ENCODE measurements at places on chromosomes 11 and 22.

- no peak overlapping the region for H3K4me3 ChIP-seq
- no peaks in the 10 kb centered on the region for H3K27me3 ChIP-seq
- DNase-seq: no peak
These were observed 189.6 kb upstream of the SYN3 start for GRCh38 chr22:33247758-33248157.

DNA sequence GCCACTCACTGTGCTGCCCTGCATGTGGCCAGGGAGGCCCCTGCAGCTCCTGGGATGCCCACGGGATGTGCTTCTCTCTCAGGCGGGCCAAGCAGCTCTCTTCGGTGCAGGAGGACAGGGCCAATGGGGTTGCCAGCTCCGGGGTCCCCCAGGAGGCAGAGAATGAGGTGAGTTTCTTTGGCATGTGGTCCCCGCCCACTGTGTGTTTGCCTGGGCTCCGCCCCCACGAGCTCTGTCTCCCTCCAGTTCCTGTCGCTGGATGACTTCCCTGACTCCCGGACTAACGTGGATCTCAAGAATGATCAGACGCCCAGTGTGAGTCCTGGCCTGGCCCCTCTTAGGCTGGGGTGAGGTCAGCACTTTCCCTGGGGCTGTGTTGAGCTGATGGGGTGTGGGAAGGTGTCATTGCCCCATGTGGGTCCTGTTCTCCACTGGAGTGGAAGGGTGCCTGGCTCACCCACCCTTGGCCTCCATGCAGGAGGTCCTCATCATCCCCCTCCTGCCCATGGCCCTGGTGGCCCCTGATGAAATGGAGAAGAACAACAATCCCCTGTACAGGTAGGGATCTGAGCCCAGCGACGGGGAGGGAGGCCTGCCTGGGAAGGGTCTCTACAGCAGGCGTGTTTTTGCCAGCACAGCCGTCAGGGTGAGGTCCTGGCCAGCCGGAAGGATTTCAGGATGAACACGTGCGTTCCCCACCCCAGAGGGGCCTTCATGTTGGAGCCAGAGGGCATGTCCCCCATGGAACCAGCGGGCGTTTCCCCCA is 7.7 kb downstream of the SCO2 start:
- no peak overlapping the region for H3K4me3 ChIP-seq
- H3K27me3 ChIP-seq: no peaks in the 10 kb centered on the region
- H3K4me1 ChIP-seq: no peaks in the 10 kb centered on the region
- peak; percentile 5 for DNase-seq
- H3K27ac ChIP-seq: no peak overlapping the region
- peaks cover 5% of the 10 kb centered on the region for H3K36me3 ChIP-seq

- H3K27me3 ChIP-seq: no peaks in the 10 kb centered on the region
- H3K27ac ChIP-seq: no peak overlapping the region
- DNase-seq: no peak
- no peak overlapping the region for H3K4me3 ChIP-seq
- H3K4me1 ChIP-seq: no peaks in the 10 kb centered on the region
These were observed 102.7 kb upstream of the TRPC6 start for GRCh38 chr11:101686514-101686913.

- H3K27ac ChIP-seq: no peak overlapping the region
- H3K27me3 ChIP-seq: no peaks in the 10 kb centered on the region
- H3K4me3 ChIP-seq: no peak overlapping the region
- DNase-seq: no peak
- H3K4me1 ChIP-seq: peaks cover 10% of the 10 kb centered on the region
These were observed 5.2 kb downstream of the ZBED4 start for GRCh38 chr22:49858827-49859226.

- peak; percentile 84 for DNase-seq
- no peaks in the 10 kb centered on the region for H3K27me3 ChIP-seq
- peaks cover 12% of the 10 kb centered on the region for H3K4me1 ChIP-seq
- no peak overlapping the region for H3K4me3 ChIP-seq
These were observed 107.8 kb downstream of the FAR1 start for GRCh38 chr11:13776134-13776815.

GRCh38 chr11:132278801-132279574 is 908.6 kb downstream of the NTM start:
- H3K27ac ChIP-seq: no peak overlapping the region
- H3K27me3 ChIP-seq: no peaks in the 10 kb centered on the region
- H3K4me3 ChIP-seq: no peak overlapping the region
- H3K4me1 ChIP-seq: no peaks in the 10 kb centered on the region
- peak; percentile 86 for DNase-seq
- H3K36me3 ChIP-seq: no peaks in the 10 kb centered on the region

- H3K27me3 ChIP-seq: no peaks in the 10 kb centered on the region
- no peaks in the 10 kb centered on the region for H3K4me1 ChIP-seq
- no peaks in the 10 kb centered on the region for H3K36me3 ChIP-seq
- H3K27ac ChIP-seq: no peak overlapping the region
These were observed 8.3 kb upstream of the IGSF9B start for GRCh38 chr11:133965031-133965601.

GRCh38 chr11:110376021-110376420 is 53.7 kb upstream of the FDX1 start:
- no peak for DNase-seq
- H3K27ac ChIP-seq: no peak overlapping the region
- no peak overlapping the region for H3K4me3 ChIP-seq
- no peaks in the 10 kb centered on the region for H3K36me3 ChIP-seq
- H3K27me3 ChIP-seq: no peaks in the 10 kb centered on the region
- no peaks in the 10 kb centered on the region for H3K4me1 ChIP-seq

DNA sequence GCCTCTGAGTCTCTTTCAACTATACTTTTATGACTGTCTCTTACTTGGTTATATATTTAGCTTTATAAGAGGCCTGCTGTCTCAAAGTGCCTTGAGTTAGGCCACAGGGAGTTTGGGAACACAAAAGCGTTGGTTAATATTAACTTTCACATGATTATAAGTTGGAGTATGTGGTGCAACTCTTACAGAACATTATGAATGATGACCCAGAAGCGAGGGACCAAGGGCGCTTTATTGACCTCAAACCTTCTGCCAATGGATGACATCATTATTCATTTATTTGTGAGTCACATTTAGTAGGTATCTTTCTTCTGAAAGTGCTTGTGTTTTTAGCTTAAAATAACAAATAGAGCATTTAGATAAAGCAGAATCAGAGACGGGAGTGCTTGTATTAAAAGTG is 298.0 kb upstream of the ZC3H12C start:
- no peak overlapping the region for H3K4me3 ChIP-seq
- no peaks in the 10 kb centered on the region for H3K36me3 ChIP-seq
- H3K27ac ChIP-seq: no peak overlapping the region

GRCh38 chr11:119423509-119424254 is 710 bp upstream of the THY1 start:
- DNase-seq: peak; percentile 56
- H3K27ac ChIP-seq: no peak overlapping the region
- H3K4me3 ChIP-seq: no peak overlapping the region
- H3K27me3 ChIP-seq: no peaks in the 10 kb centered on the region
- H3K4me1 ChIP-seq: peaks cover 12% of the 10 kb centered on the region

- H3K4me3 ChIP-seq: no peak overlapping the region
- H3K27me3 ChIP-seq: no peaks in the 10 kb centered on the region
- H3K27ac ChIP-seq: no peak overlapping the region
These were observed 259.0 kb downstream of the MN1 start for GRCh38 chr22:27542602-27543001.

- H3K27ac ChIP-seq: no peak overlapping the region
- no peaks in the 10 kb centered on the region for H3K4me1 ChIP-seq
- no peaks in the 10 kb centered on the region for H3K36me3 ChIP-seq
- no peaks in the 10 kb centered on the region for H3K27me3 ChIP-seq
These were observed 60.2 kb upstream of the PDE3B start for GRCh38 chr11:14583252-14584034.

DNA sequence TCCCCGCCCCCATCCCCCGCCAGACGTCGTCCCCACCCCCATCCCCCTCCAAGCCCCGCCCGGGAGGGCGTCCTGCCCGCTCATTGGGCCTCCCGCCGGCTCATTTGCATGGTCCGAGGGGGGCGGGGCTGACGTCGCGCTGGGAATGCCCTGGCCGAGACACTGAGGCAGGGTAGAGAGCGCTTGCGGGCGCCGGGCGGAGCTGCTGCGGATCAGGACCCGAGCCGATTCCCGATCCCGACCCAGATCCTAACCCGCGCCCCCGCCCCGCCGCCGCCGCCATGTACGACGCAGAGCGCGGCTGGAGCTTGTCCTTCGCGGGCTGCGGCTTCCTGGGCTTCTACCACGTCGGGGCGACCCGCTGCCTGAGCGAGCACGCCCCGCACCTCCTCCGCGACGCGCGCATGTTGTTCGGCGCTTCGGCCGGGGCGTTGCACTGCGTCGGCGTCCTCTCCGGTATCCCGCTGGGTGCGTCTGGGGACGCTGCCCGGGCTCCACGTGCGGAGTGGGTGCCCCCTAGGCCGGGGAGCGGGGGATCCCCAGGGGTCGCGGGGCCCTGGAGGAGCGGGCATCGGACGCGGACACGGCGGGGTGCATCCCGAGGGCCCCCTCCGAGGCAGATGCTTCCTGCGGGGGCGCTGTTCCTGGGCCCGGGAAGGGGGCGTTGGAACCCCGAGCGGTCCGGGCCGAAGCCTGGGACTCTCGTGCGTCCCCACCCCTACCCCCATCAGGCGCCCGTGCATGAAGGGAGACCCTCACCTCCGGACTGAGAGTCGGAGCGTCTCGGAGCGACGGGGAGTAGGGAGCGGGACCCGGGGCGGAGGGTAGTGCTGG is at the start of gene PNPLA3:
Gene PNPLA3, plus strand, starts transcription at position 175 of the 834 bp plus-strand sequence. Its CDS starts 107 bp downstream, at position 282.
- peaks cover 6% of the 10 kb centered on the region for H3K36me3 ChIP-seq
- peak; percentile 96 for DNase-seq
- peaks cover 5% of the 10 kb centered on the region for H3K4me1 ChIP-seq
- H3K4me3 ChIP-seq: peak within 1 kb of the TSS; percentile 82
- H3K27me3 ChIP-seq: no peaks in the 10 kb centered on the region
- H3K27ac ChIP-seq: peak within 1 kb of the TSS; percentile 94

DNA sequence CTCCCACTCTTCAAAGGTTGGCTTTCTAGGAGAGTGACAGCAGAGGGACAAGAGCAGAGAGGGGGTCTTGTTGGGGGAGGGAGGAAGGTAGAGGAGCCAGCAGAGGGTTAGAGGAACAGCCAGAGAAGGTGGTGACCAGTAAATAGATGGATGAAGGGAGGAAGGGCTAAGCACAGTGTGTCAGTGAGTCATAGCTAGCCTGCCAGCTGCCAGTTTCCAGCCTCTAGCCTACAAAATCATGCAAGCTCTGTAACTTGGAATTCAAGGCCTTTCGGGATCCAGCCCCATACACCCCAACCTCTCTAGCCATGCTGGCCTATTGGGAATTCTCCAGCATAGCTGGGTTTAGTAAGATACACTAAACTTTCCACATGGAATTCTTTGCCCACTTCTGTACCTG is 147.4 kb upstream of the TEAD1 start:
- no peaks in the 10 kb centered on the region for H3K27me3 ChIP-seq
- DNase-seq: no peak
- H3K27ac ChIP-seq: no peak overlapping the region
- no peak overlapping the region for H3K4me3 ChIP-seq
- peaks cover 6% of the 10 kb centered on the region for H3K4me1 ChIP-seq

DNA sequence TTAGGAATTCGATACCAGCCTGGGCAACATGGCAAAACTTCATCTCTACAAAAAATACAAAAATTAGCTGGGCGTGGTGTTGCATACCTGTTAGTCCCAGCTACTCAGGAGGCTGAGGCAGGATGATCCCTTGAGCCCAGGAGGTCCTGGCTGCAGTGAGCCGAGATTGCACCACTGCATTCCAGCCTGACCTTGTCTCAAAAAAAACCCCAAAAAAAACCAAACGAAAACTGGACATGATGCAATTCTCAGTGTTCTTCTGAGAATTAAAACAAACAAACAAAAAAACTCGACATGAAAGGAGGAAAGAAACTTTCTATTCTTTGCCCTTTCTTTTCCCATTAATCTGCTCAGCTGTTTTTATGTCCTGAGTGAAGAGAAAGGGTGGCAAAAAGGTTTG is 7.4 kb downstream of the MED17 start:
- H3K36me3 ChIP-seq: peaks cover 5% of the 10 kb centered on the region
- no peaks in the 10 kb centered on the region for H3K4me1 ChIP-seq
- no peak for DNase-seq
- H3K27ac ChIP-seq: no peak overlapping the region

- no peak overlapping the region for H3K4me3 ChIP-seq
- H3K4me1 ChIP-seq: no peaks in the 10 kb centered on the region
- no peak overlapping the region for H3K27ac ChIP-seq
These were observed 18.1 kb upstream of the PPP6R3 start for GRCh38 chr11:68442433-68442832.

- no peak overlapping the region for H3K27ac ChIP-seq
- DNase-seq: no peak
- H3K4me3 ChIP-seq: no peak overlapping the region
- no peaks in the 10 kb centered on the region for H3K27me3 ChIP-seq
- H3K4me1 ChIP-seq: peaks cover 3% of the 10 kb centered on the region
These were observed 150.7 kb downstream of the PKNOX2 start for GRCh38 chr11:125315079-125315740.

DNA sequence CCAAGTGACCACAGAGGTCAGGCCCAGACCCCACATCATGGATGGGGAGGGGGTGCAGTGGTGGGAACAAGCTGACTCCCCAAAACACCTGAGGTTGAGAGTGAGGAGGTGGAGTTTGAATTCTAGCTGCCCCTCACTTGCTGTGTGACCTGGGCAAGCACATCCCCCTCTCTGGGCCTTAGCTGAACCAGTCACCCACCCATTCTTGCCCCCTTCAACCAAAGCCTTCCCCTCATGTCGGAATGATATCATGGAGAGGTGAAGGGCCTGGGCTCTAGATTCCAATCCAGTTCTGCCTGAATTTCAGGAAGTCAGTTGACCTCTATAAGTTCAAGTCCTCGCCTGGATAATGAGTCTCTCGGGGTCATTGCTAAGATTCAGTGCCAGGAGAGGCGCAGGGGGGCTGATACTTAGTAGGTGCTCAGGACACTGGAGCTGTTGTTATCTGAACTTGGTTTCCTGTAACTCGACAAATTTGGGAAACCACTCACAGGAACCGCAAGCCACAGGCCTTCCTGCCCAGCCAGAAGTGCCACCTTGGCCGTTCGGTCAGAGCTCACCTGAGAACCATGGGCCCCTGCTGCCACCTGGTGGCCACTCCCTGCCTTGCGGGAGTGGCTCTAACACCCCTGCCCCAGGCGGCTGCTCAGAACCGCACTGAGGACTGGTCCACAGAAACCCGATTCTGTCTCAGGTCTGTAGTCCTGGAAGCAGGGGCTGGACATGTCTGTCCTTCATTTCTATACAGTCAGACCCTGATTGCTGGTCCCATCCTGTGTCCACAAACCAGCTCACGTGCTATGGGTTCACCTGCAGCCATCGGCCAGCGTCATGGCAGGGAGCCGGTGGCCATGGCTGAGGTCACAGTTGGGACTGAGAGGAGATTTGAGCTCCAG is 6.9 kb downstream of the CDC42EP1 start:
- peak; percentile 85 for DNase-seq
- H3K4me3 ChIP-seq: no peak overlapping the region
- no peak overlapping the region for H3K27ac ChIP-seq
- peaks cover 33% of the 10 kb centered on the region for H3K4me1 ChIP-seq

GRCh38 chr22:24323233-24323632 is 52.6 kb downstream of the SPECC1L start:
- H3K36me3 ChIP-seq: no peaks in the 10 kb centered on the region
- H3K27ac ChIP-seq: no peak overlapping the region
- DNase-seq: no peak
- no peak overlapping the region for H3K4me3 ChIP-seq
- H3K27me3 ChIP-seq: no peaks in the 10 kb centered on the region
- H3K4me1 ChIP-seq: no peaks in the 10 kb centered on the region

- no peak overlapping the region for H3K4me3 ChIP-seq
- no peaks in the 10 kb centered on the region for H3K36me3 ChIP-seq
- H3K4me1 ChIP-seq: peaks cover 4% of the 10 kb centered on the region
- H3K27ac ChIP-seq: no peak overlapping the region
These were observed 12.6 kb downstream of the SERPIND1 start for GRCh38 chr22:20786536-20786979.

- H3K27me3 ChIP-seq: no peaks in the 10 kb centered on the region
- H3K36me3 ChIP-seq: no peaks in the 10 kb centered on the region
- no peak overlapping the region for H3K27ac ChIP-seq
These were observed 61.5 kb upstream of the GRIA4 start for GRCh38 chr11:105548359-105548758.
